Activated naive CD8-positive, alpha-beta T cell treated with anti-CD3 and anti-CD28 coated beads for 36 hours (primary cell): ENCODE measurements at places on chromosomes 11 and 22.

- no peak for DNase-seq
These were observed 1.4 kb downstream of the C11orf24 start for GRCh38 chr11:68270196-68271022.

GRCh38 chr11:104390651-104391050 is 226.7 kb upstream of the PDGFD start:
- DNase-seq, result no peak

GRCh38 chr22:45540122-45540521 is 37.4 kb downstream of the FBLN1 start:
- DNase-seq, result no peak

DNA sequence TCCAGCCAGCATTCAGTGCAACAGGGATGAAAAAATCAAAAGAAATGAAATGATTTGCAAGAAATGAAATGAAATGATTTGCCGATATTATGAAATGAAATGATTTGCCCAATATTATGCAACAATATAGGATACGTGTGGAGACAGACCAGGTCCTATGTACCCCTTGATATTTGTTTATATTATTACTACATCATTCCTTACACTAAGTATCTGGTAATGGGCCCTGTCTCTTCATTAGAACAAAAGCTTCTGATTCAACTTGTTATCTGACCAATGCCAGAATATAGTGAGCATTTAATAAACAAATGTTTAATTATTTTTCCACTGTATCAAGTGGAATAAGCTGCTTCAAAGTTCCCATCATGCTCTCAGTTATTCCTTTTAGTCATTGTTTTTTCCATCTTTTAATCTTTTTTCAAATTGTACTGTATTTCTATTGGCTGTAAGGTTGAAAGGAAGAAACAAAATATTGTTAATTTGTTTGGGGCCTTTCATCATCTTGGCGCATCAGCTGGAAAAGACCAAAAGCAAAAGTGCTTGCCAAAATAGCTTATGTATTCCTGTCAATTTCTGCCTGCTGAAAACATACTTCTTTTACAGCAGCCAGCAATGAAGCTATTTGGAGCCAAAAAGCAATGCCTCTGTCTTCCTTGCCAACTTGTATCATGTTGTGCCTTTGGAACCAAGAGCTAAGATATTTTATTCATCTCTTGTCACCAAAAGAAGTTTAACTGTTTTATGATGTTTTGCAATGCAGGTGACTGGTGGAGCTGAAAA is 2314.9 kb downstream of the LRRC4C start:
- DNase-seq, result no peak

DNA sequence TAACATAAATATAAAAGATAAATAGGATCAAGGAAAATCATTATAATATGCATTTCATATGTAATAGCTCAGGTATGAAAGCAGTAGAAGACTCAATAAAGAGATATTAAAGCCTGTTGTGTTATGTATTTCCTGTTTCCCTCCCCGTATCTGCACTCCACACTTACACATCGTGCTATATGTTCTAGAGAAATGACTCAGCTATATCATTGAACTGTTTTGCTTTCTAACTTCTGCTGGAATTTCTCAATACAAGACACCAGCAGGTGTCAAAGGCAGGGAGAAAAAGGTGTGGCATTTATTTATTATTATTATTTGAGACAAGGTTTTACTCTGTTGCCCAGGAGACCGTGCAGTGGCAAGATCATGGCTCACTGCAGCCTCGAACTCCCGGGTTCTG is 842.8 kb upstream of the CNTN5 start:
- DNase-seq, result no peak

GRCh38 chr11:503179-503981 is 3.7 kb downstream of the RNH1 start:
- DNase-seq, result no peak

- DNase-seq, result no peak
These were observed 13.5 kb downstream of the LRP5 start for GRCh38 chr11:68325907-68326220.

- no peak for DNase-seq
These were observed 14.7 kb upstream of the PDE2A start for GRCh38 chr11:72688929-72689328.

GRCh38 chr11:29844701-29845379 is 172.0 kb downstream of the KCNA4 start:
- no peak for DNase-seq

- DNase-seq, result no peak
These were observed 3.1 kb downstream of the ARHGAP1 start for GRCh38 chr11:46697303-46697702.

DNA sequence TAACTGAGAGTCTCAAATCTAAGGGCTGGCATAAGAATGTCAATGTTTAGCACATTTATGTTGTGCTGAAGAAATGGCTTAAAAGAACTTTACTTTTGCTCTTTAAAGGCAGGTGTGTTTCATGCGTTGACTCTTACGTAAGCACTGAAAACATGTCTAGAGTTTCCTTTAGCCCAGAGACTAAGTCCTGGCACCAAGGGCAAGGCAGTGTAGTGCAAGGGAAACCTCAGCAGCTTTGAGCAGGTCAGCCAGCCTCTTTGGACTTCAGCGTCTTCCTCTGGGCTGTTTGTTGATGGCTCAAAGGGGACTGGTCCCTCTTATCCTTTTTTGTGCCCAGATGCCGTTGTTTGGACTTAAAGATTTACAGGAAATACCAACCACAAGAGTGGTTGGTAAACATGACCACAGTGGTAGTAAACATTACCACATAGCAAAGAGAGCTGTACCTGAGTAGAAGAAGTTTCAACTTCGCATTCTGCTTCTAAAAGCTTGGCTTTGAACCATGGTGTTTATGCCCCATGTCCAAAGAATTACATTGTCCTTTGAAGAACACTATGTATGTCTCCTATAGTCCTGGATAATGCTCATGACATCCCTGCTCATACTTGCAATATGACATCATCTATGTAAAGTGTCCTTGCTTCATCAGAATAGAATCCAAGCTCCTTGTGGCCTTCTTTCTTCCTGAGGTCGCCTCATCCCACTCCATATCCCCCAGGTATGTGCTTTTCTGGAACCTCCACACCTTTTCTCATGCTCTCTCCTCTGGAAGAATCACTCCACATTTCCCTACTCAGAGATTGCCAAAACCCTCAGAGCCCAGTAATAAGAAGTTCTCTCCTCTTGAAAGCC is 23.5 kb downstream of the TENM4 start:
- no peak for DNase-seq

DNA sequence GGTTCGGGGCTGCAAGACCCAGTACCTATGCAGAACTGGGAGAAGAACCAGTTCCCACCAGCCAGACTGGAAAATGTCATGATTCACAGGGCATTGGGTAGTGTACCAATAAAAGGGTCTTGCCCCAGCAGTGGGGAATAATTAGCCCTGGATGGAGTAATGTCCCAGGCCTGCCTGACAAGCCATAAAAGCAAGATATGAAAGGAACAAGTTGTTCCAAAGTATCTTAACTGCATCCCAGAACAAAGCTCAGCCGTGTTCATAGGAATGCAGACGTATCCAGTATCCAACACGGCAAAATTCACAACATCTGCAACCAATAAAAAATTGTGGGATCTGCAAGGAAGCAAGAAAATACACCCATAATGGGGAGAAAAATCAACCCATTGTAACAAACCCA is 47.9 kb downstream of the ASCL2 start:
- DNase-seq, result no peak

DNA sequence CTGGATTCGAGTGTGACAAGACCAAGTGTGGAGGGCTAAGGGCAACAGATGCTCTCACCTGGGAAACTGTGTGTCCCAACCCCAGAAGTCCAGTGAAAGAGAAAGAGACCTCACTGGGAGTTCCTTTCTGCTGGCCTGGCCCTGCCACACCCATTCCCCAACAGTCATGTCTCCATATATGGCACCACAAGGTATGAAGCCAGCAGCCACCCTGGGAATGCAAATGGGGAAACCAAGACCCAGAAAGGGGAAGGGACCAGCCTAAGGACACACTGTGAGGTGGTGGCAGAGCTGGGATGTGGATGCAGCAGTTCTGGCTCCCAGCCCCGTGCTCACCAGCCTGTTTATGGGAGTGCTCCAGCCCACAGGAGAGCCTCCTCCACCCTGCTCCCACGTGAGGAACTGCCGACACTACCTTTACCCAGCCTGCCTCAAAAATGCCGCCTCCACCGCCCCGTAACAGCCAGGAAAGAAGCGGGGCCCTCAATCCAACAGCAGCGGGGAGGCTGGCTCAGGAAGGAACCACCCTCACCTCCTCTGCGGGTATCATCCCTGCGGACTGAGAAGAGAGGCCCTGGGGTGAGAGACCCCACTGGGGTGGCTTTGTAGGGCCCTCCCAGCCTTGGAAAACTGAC is 12.6 kb downstream of the LMO1 start:
- DNase-seq, result no peak

- no peak for DNase-seq
These were observed 63.2 kb upstream of the BIRC3 start for GRCh38 chr11:102254047-102254446.

GRCh38 chr22:37803639-37804351 is 3.9 kb upstream of the GCAT start:
- DNase-seq, result no peak

GRCh38 chr11:12922418-12922817 is 86.7 kb upstream of the RASSF10 start:
- no peak for DNase-seq

DNA sequence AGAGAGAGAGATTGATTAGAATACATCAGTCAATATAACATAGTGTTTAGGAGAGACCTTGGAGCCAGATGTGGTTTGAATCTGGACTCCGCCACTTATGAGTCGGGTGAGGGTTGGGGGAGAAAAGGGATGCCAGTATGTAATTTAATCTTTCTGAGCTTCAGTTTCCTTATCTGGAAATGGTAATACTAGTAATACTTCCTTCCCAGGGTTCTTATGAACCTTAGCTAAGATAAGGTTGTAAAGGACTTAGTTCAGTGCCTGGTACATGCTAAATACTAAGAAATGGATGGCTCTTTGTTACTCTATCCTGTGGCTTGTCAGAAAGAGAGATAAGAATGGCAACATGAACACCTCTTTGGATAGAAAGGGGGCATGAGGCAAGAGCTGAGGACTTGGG is 226.1 kb upstream of the NARS2 start:
- DNase-seq, result no peak

- peak; percentile 14 for DNase-seq
These were observed 25.8 kb upstream of the P2RY2 start for GRCh38 chr11:73192272-73192671.

DNA sequence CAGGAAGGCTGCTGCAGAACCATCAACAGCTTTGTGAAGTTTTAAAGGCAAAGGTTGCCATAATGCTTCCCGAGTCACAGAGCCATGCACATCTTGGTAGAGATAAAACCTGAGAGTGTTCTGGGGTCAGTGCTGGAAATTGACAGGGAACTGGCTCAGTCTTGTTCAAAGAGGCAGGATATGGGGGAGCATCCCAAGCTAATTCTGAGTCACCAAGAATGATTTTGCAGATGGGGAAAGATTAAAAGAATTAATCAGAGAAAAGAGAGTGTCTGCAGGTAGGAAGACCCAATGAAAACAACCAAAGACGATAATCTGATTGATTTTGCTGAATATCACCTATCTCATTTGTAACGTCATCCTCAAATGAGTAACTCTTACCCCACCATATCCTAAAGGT is 99.9 kb upstream of the CD44 start:
- no peak for DNase-seq

DNA sequence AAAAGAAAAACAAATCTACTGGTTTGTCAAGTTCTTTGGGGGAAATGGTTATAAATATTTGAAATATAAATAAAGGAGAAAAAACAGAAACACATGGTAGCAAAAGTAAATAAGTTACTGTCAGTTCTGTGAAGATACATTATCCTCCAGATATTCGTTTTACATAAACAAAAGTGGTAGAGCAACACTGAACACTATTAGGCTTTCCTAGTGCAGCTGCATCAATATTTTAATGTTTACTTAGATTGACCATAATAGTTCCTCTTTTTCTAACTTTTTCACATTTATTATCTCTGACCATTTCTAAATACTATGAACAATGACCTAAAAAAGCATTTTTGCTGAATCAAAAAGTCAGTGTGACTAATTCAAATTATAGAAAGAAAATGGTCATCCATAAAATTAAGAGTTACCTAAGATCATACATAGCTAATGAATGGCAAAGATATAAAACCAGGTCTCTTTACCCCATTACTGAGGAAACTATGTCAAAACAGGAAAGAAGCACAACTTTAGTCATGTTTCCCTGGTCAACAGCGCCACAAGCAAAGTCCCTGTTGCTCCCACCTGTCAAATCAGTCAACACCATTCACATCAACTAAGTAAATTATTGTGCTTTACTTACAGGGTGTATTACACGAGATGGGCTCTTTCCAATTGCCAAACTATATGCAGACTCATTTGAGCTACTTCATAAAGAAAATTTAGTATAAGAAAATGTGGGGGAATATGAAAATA is 38.5 kb downstream of the SBF2 start:
- no peak for DNase-seq

DNA sequence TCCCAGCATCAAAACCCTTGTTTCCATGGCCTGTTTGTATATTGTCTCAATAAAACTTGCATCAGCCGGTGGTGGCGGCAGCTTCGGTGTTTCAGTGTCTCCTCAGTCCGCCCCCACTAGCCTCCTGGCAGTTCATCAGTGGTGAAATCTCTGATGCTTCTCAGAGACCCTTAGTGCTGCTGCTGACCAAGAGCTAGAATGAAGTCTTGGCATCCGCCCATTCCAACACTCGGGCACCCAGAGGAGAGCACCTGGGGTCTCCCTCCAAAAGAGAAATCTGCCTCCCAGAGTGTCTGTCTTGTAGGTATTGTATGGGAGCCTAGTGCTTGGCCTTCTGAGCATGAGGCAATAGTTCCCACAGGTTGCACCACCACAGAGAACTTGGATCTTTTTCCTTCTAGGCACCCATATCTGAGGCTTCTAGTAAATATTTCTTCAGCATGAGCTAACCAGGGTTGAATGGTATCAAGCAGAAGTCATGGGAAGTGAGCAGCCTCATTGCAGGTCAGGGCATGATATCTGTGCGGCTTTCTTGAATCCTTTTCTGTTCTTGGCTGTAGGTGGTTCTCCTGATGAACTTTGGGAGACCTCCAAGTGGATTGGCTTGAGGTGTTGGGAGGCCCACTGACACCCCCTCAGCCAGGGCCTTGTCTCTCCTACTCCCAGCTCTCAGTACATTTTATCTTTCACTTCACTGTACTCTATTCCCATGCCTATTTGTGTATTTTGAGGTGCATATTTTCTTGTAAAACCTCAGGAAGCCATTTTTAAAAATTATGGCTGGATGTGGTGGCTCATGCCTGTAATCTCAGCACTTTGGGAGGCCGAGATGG is 13.2 kb upstream of the AIFM3 start:
- DNase-seq, result no peak

GRCh38 chr11:88188251-88188931 is 13.1 kb upstream of the RAB38 start:
- DNase-seq, result no peak

GRCh38 chr22:37898441-37899181 is 7.5 kb upstream of the MICALL1 start:
- no peak for DNase-seq

DNA sequence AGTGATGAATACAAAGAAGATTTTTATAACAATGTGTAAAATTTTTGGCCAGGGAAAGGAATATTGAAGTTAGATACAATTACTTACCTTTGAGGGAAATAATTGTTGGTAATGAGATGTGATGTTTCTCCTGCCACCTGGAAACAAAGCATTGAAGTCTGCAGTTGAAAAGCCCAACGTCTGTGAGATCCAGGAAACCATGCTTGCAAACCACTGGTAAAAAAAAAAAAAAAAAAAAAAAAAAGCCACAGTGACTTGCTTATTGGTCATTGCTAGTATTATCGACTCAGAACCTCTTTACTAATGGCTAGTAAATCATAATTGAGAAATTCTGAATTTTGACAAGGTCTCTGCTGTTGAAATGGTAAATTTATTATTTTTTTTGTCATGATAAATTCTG is 5.3 kb downstream of the BIRC3 start:
- DNase-seq, result no peak
